ENCODE measurements at places on chromosomes 7 and 10.

DNA sequence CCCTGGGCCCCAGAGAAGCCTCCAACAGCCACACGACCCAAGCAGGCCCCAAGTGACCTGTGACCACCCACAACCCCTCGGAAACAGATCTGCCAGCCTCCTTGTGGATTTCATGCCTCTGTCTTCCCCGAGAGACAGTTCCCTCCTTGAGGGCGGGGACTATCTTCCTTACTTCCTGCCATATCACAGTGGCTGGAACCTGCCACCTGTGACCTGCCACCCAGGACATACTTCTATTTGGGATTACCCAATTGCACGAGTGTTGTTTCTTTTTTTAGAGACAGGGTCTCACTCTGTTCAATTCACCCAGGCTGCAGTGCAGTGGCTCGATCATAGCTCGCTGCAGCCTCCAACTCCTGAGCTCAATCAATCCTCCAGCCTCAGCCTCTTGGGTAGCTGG is 25.9 kb downstream of the TNRC18 start:
- no peak for DNase-seq

GRCh38 chr7:4147926-4148620 is 534.0 kb upstream of the FOXK1 start:
- DNase-seq: no peak

DNA sequence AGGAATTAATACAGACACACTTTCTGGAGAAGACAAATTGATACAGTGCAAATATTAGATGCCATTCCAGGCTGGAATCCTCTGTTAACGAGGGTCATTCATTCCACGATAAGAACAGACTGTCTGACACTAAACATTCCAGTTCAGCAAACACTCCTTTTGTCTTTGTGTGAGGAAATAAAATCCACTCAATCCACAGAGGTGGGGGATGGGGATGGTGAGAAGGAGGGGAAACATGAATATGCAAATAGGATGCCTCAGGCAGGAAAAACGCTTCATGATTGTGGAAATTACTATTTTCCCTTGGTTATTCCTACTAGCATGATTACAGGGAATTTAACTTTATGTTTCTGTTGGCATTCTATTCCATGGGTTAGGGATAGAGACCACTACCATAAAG is 196.9 kb upstream of the CDCA7L start:
- no peak for DNase-seq

DNA sequence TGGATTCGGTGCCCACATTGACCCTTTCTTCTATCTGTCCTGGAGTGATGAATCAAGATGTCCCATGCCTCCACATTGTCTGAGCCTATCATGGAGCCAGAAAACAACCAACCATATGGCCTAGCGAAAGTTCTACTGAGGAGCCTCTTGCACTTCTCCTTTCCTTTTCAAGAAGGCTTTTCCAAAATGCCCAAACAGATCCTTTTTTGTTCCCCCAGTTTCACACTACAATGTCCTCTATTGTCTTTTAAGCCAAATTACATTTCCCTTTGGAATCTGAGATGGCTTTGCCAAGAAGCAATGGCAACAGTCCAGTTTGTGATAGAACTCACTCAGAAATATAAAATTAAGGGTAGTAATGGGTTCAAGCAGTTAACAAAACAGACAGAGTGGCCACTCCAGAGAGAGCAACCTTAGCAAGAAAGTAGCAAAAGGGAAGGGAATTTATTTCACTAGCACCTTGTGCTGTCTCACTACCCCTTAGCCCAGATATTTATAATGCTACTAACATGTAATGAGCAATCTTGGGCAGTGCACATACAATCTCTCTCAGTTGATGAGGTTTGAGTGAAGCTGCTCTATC is 194.6 kb upstream of the PDE1C start:
- DNase-seq: no peak

All from NCI-H1417 treated with DMSO at 0.1 percent for 48 hours (cell line).